ENCODE measurements at places on chromosomes 5 and 9. TPM values are rescaled to one million over a fixed set of nuclear protein-coding genes. Genes with fewer than 3 reads are reported as not detected.
A peak's percentile ranks its signal among the peaks of the same experiment; 100 is the strongest.

- no peak for DNase-seq
Observed at GRCh38 chr5:111602817-111603445, 90.6 kb upstream of the STARD4 start.

- DNase-seq, result peak; percentile 16
Observed at GRCh38 chr9:116237456-116237855, 83.9 kb downstream of the PAPPA start.

DNA sequence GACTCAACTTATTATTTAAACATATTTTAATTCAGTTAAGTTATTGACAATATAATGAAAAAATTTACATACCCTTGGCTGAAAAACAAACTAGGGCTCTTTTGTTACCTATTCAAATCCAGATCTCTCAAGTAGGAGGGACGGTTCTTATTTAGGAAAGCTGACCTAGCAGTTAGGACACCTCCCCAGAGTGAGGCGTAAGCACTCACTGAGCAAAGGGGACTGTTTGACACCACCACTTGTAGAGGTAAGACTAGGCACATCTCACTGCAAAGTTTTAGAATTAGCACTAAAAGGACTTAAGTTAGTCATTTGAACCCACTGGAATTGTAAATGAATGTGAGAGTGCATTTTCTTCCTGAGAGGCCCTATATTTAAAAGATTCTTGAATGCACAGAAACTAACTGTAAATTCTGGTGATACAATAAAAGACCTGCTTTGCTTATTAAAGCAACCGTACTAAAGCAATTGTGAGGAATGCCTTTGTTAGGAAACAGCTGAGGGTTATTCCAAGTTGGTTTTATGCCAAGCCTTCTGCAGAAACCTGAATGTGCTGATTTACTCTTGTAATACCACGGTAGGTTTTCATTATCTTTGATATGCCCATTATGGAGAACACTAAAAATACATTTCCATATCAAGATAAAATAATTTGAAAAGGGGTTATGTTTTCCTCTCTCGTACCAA lies 16.2 kb downstream of the HACD4 start:
- no peak for DNase-seq

GPR21 gene
- 0.26 TPM for total RNA-seq

CCNI2 gene
- total RNA-seq, result not detected

All from HFFc6 (cell line).